ENCODE measurements at places on chromosomes 6 and 20.

- ATAC-seq, result no peak
These were observed 110.8 kb upstream of the GPR6 start for GRCh38 chr6:109867009-109867969.

- ATAC-seq, result peak; percentile 96
These were observed 125.6 kb downstream of the CARMIL1 start for GRCh38 chr6:25404693-25405169.

- peak; percentile 56 for ATAC-seq
These were observed at the start of gene HRH3 for GRCh38 chr20:62219992-62220665. HRH3 (minus strand) TSS chr20:62220278; CDS start chr20:62219970, 308 bp downstream.

DNA sequence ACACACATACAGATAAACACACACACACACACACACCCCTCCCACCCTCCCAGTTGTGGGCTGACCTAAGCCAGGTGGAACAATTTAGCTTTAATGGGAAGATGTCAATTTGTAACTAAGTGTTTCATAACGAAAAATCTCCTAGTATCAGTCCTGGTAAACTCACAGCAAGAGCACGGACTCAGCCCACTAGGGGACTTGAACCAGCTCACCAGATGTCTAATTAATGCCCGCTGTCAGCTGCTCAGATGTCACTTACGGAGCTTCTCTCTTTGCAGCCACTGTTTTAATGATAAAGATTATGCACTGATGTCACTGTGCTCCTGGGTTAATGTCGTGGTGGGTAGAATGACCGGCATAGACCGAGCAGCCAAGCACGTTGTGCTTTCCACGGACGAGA is 116.6 kb upstream of the INSM1 start:
- ATAC-seq, result no peak

GRCh38 chr6:45378334-45378926 is 696 bp upstream of the SUPT3H start:
- peak; percentile 42 for ATAC-seq

DNA sequence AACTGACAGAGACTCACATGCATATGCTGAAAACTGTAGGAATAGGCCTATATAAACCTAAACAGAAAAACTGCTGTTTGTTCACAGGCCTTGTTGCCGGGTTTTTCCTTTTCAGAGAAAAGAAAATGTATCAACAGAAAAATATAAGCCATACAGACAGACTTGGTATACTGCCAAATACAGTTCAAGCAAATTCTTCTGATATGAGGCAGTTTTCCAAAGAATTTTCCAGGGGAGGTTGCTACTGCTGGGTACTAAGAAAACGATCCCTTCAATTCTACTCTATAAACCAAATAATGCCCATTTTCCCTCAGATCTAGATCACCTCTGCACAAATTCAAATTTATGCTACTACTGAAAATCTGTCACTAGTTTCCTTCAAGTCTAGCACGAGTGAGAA is 59.4 kb downstream of the ME1 start:
- no peak for ATAC-seq

DNA sequence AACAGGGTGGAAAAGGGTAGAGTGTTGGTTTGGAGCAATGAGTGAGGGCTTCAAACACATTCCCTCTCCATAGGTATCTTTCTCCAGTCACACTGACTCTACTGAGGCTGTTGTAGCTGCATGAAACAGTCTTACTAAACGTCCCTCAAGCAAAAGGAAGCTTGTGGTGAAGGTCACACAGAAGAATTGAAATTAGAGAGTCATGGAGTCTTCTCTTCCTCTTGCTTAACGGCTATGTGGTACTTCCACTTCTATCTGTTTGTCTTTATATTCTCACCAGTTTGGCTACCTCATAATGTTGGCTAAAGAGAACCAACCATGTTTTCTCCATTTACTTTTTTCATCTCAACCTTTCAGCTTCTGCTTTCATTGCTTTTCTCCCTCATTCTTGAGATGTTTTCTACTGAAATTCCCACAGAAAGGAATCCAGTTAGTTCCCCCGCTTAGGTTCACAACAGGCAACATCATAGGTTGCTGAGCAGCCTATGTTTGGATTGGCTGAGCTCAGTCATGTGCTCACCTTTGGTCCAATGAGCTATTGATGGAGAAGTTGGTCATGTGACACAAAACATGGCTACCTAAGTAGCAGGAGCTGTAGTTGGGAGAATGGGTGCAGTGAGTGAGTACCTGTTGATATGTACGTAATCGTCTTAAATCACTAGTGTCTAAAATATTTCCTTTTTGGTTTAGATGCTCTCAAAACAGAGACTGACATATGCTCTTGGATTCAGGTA is 99.8 kb downstream of the SNAP25 start:
- no peak for ATAC-seq

DNA sequence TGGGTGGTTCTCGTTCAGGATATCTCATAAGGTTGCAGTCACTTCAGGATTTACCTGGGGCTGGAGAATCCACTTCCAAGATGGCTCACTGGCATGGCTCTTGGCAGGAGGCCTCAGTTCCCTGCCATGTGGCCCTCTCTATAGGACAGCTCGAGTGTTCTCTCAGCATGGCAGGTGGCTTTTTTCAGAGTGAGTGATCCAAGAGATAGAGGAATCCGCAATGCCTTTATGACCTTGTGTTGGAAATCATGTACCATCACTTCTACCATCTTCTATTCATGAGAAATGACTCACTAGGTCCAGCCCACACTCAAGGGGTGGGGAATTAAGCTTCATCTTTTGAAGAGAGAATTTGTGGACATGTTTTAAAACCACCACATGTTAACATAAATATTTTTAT is 37.8 kb downstream of the PPP1R16B start:
- peak; percentile 44 for ATAC-seq

GRCh38 chr20:48411245-48411644 is 416.6 kb downstream of the PREX1 start:
- no peak for ATAC-seq

DNA sequence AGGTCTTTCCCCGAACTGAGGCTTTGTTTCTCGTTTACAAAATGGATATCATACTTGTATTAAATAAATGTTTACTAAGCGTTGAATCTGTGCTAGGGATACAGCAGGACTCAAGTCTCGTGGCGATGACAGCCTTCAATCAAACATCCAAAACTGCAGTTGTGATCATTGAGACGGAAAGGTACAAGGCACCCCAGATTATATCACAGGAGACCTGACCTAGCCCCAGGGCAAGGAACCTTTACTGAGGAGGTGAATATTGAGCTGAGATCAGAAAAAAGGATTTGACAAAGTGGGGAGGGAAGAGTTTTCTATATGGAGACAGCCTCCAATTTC is 476 bp downstream of the AAR2 start:
- no peak for ATAC-seq

DNA sequence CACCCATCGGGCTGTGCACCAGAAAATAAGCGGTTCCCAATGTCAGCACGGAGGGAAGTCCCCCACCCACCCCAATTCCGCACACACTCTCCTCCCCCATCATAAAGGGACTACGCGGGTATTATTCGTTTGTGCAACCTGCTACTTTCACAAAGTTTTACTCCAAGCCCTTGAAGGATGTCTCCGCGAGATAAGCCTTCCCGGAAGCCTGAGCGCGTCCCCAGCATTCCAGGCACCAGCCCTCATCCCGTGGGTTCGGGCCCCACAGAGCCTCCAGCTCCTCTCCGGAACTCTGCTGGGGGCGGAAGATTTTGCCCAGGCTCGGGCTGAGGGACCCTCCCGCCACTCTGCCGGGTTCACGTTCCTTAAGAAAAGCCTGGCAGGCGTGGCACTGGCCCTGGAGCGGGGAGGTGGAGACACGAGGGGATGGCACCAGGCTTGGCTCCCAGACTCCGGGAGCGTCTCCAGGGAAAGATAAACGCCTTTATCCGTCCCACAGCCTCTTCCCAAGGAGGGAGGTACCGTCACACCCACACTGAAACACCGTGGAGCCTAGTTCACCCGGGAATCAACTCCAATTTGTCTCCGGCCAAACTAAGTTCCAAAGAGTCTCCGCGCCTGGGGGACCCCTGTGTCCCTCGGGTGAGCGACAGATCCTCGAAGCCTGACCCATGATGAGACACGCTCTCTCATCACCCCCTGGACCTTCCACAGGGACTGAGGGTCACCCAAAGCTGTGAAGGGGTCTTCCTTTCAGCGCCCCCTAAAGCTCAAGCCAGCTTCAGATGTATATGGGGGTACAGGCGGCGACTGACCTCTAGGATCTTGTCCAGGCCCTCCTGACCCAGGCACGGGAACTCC is 934 bp downstream of the KCNK5 start:
- no peak for ATAC-seq

DNA sequence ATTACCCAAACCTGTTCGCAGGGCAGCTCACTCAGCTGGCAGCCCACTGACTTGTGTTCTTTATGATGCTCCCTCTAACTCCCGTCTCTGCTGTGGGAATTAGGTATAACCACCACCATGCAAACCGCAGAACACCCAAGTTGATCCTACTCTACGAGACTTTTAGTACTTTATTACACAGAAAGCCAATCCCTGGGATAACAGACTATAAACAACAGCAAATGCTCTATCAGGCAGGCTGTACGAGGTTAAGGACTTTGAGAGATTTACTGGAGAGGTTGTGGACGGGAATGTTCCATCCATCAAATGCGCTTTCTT is 241.1 kb downstream of the FOXC1 start:
- ATAC-seq, result no peak

GRCh38 chr6:12395898-12396297 is 105.7 kb downstream of the EDN1 start:
- no peak for ATAC-seq

- no peak for ATAC-seq
These were observed 9.4 kb downstream of the CCNC start for GRCh38 chr6:99559057-99559456.

DNA sequence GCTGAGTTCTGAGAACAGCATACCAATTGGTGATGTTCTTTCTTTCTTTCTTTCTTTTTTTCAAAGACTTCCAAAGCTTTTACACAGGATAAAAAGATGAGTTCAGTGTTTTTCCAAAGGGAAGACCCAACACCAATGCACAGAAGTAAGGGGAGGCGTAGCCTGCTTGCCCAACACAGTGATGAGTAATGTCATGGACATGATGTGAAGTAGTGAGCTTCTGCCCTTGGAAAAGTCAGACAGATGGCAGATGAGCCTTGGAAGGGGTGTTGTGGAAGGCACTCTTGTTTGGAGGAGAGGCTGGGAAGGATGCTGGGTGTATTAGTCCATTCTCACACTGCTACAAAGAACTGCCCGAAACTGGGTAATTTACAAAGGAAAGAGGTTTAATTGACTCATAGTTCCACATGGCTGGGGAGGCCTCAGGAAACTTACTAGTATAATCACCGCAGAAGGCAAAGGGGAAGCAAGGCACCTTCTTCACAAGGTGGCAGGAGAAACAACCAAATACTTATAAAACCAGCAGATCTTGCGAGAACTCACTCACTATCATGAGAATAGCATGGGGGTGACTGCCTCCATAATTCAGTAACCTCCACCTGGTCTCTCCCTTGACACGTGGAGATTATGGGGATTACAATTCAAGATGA is 12.6 kb downstream of the LRP11 start:
- ATAC-seq, result no peak

DNA sequence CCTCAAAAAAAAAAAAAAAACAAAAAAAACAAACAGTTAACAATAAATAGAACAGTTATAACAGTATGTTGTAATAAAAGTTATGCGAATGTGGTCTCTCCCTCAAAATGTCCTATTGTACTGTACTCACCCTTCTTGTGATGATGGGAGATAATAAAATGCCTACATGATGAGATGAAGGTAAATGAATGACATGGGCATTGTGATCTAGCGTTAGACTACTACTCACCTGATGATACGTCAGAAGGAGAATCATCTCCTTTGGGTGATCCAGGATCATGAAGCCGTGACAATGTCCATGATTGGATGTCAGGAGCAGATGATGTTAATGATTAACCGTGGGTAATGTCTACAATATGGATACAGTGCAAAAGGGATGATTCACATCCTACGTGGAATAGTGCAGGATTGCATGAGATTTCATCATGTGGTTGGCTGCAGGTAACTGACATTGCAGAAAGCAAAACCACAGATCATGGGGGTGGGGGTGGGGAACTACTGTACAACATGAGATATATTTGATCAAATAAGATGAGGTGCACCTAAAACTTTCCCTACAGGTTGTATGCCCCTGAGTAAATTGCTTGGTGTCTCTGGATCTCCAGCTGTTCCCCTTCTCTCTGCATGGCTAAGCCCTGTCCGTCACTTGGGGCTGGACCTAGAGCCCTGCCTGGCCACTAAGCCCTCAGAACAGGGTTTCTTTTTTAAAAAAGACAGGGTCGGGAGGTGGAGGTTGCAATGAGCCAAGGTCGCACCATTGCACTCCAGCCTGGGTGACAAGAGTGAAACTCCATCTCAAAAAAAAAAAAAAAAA is 6.2 kb upstream of the RBCK1 start:
- ATAC-seq, result no peak

DNA sequence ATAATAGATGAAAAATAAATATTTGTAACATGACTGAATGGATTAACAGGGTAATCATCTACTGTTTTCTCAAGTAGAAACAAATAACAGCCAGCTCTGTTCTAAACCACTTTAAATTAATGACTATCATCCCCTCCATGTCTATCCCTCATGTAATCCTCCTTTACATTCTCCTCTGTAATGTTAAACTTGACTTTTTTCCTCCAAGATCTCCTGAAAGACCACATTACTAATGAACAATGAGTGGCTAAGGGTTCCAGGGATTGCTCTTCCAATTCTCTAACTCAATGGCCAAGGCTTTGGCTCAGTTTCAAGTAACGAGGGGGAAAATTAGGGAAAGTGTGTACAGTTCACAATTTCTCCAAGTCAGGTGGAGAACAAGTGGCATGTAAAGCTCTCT is 37.6 kb upstream of the FBXL4 start:
- ATAC-seq, result no peak

GRCh38 chr6:149094156-149094555 is 223.4 kb upstream of the TAB2 start:
- no peak for ATAC-seq

DNA sequence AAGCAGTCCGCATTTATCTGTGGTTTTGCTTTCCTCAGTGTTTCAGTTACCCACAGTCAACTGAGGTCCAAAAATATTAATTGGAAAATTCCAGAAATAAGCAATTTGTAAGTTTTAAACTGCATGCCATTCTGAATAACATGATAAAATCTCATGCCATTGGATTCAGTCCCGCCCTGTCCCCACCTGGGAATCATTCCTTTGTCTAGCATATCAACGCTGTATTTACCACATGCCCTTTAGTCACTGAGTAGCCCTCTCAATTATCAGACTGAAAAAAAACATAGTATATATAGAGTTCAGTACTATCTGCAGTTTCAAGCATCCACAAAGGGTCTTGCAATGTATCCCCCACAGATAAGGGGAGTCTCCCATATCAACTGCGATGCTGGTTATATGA is 17.1 kb downstream of the RANBP9 start:
- ATAC-seq, result no peak

- no peak for ATAC-seq
These were observed 41.8 kb upstream of the PTPN1 start for GRCh38 chr20:50468378-50468798.

DNA sequence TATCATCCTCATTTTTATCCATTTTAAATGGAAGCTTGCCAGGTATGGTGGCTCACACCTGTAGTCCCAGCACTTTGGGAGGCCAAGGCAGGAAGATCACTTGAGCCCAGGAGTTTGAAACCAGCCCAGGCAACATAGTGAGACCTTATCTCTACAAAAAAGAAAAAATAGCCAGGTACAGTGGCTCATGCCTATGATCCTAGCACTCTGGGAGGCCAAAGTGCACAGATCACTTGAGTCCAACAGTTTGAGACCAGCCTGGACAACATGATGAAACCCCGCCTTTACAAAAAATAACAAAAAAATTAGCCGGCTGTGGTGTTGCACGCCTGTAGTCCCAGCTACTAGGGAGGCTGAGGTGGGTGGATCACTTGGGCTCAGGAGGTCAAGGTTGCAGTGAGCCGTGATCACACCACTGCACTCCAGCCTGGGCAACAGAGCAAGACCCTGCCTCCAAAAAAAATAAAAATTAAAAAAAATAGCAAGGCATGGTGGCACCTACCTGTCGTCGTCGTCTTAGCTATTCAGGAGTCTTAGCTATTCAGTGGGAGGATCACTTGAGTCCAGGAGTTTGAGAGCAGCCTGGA is 89.0 kb downstream of the TCP11 start:
- no peak for ATAC-seq
